ENCODE measurements at places on chromosomes 11 and 22. TPM values are rescaled to one million over a fixed set of nuclear protein-coding genes. Genes with fewer than 3 reads are reported as not detected.

Gene GGTLC3
- 13.1 TPM for total RNA-seq

Gene OPCML
- total RNA-seq, result not detected

Gene TSPAN18
- 46.4 TPM for total RNA-seq

Gene LRFN4
- total RNA-seq, result 14.0 TPM

Gene OLFML1
- total RNA-seq, result 30.6 TPM

Gene CALCB
- total RNA-seq, result not detected

Gene DAGLA
- total RNA-seq, result 6.0 TPM

Gene USH1C
- not detected for total RNA-seq

Gene DTX4
- total RNA-seq, result 43.1 TPM

Gene HBB
- 338 TPM for total RNA-seq

Gene CRYBB3
- 0.72 TPM for total RNA-seq

Gene PRG3
- total RNA-seq, result not detected

Gene SCUBE1
- total RNA-seq, result 36.0 TPM

Gene CBX7
- 62.7 TPM for total RNA-seq

Gene KCNK7
- 1.3 TPM for total RNA-seq

Gene AGBL2
- 0.96 TPM for total RNA-seq

Gene GRIK4
- total RNA-seq, result 4.3 TPM

Gene NCF4
- 37.0 TPM for total RNA-seq

Gene CSF2RB
- 27.2 TPM for total RNA-seq

Gene OR5L2
- total RNA-seq, result not detected

Gene VEGFB
- 172 TPM for total RNA-seq

Gene PARVG
- 65.9 TPM for total RNA-seq

Gene SDHD
- total RNA-seq, result 90.1 TPM

Gene MS4A1
- total RNA-seq, result 1.3 TPM

Gene TYR
- total RNA-seq, result not detected

Gene C11orf87
- 0.35 TPM for total RNA-seq

Gene OR8D4
- total RNA-seq, result not detected

Gene GGTLC2
- total RNA-seq, result 6.5 TPM

Gene CYP2D6
- total RNA-seq, result 1.0 TPM

Gene RASSF10
- total RNA-seq, result 4.8 TPM

Gene RBM4
- total RNA-seq, result 98.9 TPM

Data from upper lobe of right lung (tissue), 1 donor.